ENCODE measurements at places on chromosomes 4 and X.
A peak's percentile ranks its signal among the peaks of the same experiment; 100 is the strongest.

DNA sequence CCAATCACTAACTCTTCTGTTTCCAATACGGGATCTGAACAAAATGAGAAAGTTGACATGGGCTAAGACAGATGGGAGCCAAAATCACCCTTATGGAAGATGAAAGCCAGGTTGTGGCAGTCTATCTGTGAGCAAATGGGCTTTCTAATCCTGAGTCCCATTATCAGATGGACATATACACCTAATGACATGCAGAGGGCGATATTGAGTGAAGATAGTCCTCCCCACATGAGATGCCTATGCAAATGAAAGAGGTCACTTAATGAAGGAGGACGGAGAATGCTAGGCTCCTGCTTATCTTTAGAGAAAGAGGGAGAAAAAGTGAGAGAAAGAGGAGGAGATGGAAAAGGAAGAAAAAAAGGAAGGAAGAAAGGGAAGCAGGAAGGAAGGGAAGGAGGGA, 547.5 kb downstream of the NLGN4X start:
- peak; percentile 36 for DNase-seq

- no peak for DNase-seq
Measured at GRCh38 chr4:138949866-138950265, 65.7 kb upstream of the NOCT start.

- no peak for DNase-seq
Measured at GRCh38 chr4:106305435-106306055, 10.5 kb downstream of the TBCK start.

- DNase-seq = peak; percentile 26
Measured at GRCh38 chrX:87338510-87338909, 179.1 kb upstream of the KLHL4 start.

DNA sequence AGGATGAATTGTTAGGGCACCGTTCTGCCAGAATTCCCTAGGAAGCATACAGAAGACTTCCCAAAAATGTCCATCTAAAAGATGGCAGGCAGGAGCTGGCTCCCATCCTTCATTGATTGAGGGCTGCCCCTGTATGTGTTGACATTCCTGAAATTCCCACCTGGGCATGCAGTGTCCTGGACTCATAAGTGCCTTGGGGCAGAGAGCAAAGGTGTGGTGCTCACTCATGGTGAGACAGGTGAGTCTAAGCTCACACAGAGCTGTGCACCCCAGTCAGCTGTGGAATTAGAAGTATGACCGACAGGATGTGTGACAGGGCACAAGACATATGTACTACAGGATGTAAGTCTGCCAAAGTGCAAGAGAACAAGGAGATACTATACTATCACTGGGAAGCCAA, 271.9 kb downstream of the MID1IP1 start:
- DNase-seq = no peak

GRCh38 chr4:140233791-140234696, 80.1 kb upstream of the MAML3 start:
- DNase-seq = peak; percentile 24

DNA sequence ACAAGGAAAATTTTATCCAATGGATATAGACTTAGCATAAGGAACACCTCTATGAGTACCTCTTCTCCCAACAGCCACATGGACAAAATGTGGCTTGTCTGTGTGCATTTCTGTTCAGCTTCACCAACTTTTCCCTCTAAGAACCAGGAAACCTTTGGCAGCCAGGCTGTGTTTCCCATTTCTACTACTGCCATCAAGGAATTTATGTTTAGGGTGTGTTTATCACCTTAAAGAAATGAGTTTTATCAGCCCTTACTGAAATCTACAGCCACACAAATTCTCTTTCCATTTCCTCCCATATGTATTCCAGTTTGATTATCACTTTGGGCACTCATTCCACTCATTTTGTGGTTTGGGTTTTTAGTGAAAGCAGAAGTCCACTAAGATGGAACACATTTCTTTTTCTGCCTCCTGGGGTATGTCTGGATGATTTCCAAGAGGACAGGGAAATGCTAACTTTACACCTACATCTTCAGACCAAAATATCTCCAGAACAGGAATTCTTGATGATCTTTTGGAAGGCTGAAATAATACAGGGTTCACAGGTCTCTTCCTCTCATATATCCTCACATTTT, 82.6 kb upstream of the MAOA start:
- no peak for DNase-seq

- no peak for DNase-seq
Measured at GRCh38 chr4:25427871-25428270, 50.8 kb downstream of the ANAPC4 start.

DNA sequence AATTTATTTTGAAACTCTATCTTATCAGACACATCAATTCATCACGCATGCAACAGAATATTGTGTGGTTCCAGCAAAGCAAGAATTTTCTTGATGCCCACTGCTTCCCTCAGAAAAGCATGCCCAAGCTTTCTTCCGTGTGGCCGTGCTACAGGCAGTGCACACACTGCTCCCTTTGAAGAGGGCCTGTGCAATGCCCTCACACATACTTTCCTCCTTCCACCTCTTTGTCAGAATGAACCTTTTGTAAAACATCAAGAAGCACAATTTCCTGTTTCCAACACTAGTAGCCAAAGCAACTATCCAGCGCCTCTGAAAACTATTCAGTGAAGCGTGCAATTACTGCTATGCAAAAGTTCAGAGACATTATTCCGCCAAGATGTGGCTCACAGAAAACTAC, 201.7 kb downstream of the NLGN4X start:
- DNase-seq = no peak

GRCh38 chrX:73849073-73849472, 286.1 kb downstream of the CHIC1 start:
- no peak for DNase-seq

DNA sequence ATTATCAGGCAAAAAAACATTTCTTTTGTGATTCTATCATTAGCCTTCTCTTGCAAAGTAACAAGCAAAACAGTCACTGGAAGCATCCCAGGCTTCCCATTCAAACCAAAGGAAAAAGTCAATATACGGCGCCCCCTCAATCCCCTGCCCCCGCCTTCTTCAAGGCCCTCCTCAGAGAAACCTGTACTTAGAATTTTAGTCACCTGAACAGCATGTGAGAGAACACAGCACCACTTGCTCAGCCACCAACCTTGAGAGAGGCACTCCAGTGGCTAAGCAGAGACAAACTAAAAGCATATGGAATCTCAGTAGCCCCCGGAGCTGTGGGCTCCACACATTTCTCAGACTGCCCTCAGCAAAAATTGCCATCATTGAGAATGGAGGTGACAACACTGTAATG, 25.2 kb downstream of the LEF1 start:
- no peak for DNase-seq

GRCh38 chrX:80765220-80765625, 44.5 kb downstream of the BRWD3 start:
- DNase-seq = no peak

DNA sequence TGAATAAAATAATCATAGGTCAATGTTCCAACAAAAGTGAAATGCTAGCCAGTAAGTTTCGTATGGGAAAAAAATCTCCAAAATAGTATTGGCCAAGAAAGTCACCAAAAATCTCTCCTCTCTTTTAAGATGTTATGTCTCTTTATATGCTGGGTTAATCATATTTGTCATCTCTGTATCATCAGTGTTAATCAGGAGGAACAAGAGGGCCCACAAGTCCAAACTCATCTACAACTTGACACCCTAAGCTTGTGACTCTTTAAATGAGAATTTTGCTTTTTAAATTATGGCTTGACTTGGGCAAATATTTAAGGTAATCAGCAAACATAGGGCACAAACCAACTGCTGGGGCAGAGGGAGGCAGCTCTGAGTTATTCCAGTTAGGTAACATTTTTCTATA, 75.5 kb downstream of the AMMECR1 start:
- DNase-seq = no peak

DNA sequence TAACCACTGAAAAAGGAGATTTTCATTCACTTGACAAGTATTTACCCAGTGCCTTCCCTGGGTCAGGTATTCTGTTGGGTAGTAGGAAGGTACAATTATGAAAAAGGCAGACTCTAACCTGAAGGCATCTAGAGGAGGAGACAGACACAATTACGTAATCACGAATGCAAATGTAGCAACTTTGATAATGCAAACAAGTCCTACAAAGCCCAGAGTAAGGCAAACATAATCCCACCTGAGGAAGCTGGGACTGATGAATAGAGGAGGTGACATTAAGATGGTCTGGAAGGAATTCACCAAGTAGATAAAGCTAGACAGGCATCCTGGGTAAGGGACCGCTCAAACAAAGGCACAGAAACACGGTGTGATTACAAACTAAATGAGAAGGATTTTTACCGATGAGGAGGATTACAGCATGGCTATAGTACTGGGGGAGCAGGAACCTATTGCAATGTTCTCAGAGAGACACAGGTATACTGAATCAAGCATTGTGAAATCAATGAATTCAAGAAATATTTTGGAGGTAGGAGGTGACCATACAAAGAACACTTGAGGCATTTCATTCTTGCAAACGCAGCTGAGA, 37.1 kb downstream of the TMEM150C start:
- peak; percentile 5 for DNase-seq

- DNase-seq = peak; percentile 65
Measured at GRCh38 chrX:21929209-21929608, 11.3 kb upstream of the SMS start.

- no peak for DNase-seq
Measured at GRCh38 chr4:5959211-5959982, 58.8 kb downstream of the C4orf50 start.

- peak; percentile 73 for DNase-seq
Measured at GRCh38 chr4:38141808-38142500, 181.8 kb downstream of the PTTG2 start.

DNA sequence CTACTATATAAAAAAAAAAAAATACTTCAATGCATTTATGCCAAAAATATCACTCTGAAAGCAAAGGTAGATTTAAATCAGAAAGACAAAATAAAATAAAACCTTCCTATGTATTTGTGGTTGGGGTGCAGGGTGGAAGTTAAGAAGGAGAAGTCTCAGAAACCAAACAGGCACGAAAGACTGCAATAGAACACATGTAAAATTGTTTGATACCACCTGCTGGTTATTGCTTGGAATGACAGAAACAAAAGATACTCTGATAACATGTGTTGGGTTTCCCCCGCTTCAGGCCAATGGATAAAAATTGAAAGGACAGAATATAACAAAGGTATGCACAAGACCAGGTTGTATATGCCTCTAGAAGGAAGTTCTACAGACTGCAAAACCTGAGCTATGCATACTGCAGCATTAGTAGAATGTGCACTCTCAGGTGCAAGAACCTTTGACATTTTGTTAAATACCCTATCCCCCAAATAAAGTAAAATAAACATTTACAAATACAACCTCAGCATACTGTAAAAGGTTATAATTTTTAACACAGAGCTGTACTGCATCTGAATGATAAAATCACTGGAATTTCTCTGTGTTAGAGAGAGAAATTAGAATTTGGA, 118.8 kb downstream of the GABRA2 start:
- peak; percentile 37 for DNase-seq

- no peak for DNase-seq
Measured at GRCh38 chr4:66927937-66928336, 617.4 kb downstream of the CENPC start.

DNA sequence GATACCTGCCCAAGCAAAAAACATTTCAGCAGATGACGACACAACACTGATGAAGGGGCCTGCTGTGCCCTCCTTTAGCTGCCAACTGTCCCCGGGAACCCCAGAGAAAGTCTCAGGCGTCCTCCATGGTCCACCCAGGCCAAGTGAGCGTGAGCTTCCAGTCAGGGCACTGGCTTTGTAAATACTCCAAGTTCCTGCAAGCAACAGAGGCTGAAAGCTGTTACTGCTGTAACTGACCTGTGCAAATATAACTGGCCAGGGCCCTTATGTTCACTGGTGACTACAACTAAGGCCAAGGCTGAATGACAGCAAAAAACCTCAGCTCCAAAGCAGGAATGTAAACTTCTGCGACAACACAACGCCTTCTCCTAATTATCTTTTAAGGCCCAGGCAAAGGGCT, 8.2 kb downstream of the WDR1 start:
- no peak for DNase-seq

GRCh38 chr4:23903859-23904438, 14.1 kb upstream of the PPARGC1A start:
- DNase-seq = no peak

DNA sequence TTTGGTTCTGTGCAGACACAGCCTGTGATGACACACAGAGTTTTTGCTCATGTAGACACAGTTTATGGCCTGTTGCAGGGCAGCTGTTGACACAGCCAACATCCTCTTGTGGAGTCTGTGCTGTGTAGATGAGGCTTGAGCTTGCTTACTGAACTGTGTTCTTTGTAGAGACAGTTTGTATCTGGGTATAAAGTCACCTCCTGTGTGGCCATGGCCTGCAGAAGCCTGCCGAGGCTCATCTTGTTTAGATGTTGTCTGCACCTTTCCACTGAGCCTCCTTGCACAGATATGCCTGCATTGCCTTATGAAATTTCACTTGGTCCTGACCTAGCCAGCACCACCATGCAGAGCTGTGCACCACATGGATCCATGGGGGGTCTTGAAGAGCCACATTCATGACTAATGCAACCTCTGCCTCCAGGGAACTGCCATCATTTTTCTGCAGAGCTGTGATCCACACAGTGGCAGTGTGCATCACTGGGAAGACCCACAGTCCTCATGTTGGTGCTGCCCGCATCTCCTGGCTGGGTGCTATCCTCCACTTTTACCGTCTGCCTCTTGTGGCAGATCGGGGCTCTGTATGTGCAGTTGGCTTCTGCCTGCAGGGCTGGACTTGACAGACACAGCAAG, 198.0 kb upstream of the MAMLD1 start:
- no peak for DNase-seq

- peak; percentile 26 for DNase-seq
Measured at GRCh38 chr4:98473046-98473445, 185.4 kb downstream of the TSPAN5 start.

- DNase-seq = peak; percentile 56
Measured at GRCh38 chr4:5998333-5998936, 19.8 kb downstream of the C4orf50 start.

GRCh38 chr4:180455226-180455625, 1788.0 kb upstream of the TENM3 start:
- DNase-seq = no peak

DNA sequence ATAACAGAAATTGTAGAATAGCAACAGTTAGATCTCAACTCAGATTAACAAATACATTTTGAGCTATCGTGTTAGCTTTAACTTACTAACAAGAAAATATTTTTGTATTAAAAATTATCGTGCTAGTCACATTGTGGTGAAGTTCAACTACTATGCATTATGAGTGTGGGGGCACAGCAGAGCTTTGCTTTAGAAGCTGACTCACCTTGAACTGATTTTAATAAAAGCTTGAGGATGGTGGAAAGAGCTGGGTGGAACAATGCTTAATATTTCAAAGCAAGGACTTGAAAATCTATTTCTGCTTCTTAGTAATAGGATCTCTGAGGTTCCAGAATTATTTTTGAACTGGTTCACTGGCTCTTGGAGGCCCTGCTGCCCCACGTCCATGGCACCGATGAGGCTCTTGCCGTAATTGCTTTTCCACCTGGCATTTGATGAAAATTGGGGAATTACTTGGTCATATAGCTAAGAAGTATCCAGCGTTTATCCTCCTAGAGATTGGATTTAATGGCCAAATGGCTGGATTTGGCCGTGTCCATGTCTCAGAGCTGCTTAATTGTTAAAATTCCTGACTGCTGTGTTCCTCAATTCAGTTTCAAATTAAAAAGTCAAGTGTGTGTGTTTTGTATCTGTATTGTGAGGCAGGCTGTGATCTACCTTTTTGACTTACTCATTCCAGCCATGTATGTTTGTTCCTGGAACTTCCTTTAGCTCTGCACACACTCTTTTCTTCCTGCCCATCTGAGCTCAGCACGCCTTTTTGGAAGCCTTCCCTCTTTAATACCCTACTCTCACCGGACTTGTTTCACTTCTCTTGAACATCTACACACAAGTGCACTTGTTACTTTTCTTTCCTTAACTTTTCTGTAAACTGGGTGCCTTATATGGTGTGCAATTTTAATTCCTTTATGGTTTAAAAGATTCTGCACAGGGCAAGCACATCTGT, 66.6 kb upstream of the LIMCH1 start:
- DNase-seq = no peak
